ENCODE measurements at places on chromosomes 16 and 17. TPM values are rescaled to one million over a fixed set of nuclear protein-coding genes. Genes with fewer than 3 reads are reported as not detected.

GRCh38 chr16:88634141-88634993 lies 4.0 kb upstream of the IL17C start:
- H3K27me3 ChIP-seq, result no peaks in the 10 kb centered on the region
- H3K4me3 ChIP-seq, result peak overlapping the region; percentile 24
- H3K36me3 ChIP-seq, result no peaks in the 10 kb centered on the region
- H3K4me1 ChIP-seq, result no peaks in the 10 kb centered on the region
- H3K27ac ChIP-seq, result no peak overlapping the region

GRCh38 chr17:13749891-13750235 lies 148.1 kb upstream of the HS3ST3A1 start:
- H3K36me3 ChIP-seq, result no peaks in the 10 kb centered on the region
- no peaks in the 10 kb centered on the region for H3K4me1 ChIP-seq

The SPATA22 gene
- polyA plus RNA-seq, result 368 TPM

- no peaks in the 10 kb centered on the region for H3K4me1 ChIP-seq
- no peak for DNase-seq
- H3K36me3 ChIP-seq, result no peaks in the 10 kb centered on the region
Observed at GRCh38 chr16:73996624-73997339, 299.8 kb upstream of the PSMD7 start.

The TP53TG3B gene
- polyA plus RNA-seq, result 24.1 TPM

DNA sequence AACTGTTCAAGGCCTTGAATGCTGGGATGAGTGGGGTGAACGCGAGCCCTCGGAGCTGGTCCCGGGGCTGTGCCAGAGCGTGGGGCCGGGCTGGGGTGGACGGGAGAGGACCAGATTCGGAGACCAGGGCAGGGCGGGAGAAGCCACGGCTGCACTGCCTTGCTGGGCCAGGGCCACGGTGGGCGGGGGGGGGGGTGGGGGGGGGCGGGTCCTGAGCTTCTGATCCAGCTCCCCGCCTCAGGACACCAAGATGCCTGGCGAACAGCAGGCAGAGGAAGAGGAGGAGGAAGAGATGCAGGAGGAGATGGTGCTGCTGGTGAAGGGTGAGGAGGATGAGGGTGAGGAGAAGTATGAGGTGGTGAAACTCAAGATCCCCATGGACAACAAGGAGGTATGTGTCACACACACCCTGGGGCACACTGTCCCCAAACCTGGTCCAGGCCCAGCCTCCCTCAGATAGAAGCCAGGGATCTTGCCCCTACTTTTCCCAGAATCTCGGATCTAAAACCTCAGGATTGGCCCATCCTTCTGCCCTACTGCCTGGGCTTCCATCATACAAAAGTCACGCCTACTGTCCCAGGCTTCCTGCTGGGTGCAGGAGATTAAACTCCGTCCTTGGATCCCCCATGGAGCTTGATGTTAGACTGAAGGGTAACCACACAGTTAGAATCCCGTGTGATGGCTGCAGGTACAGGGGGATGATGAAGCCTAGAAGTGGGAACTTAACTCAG lies 563 bp downstream of the ZNF771 start:
- H3K4me3 ChIP-seq, result peak overlapping the region; percentile 72
- H3K27me3 ChIP-seq, result no peaks in the 10 kb centered on the region
- peak overlapping the region; percentile 85 for H3K27ac ChIP-seq
- H3K4me1 ChIP-seq, result peaks cover 25% of the 10 kb centered on the region
- no peaks in the 10 kb centered on the region for H3K36me3 ChIP-seq
- no peak for DNase-seq

GRCh38 chr16:79217375-79218011 lies 383.0 kb downstream of the MAF start:
- no peak overlapping the region for H3K27ac ChIP-seq
- H3K4me1 ChIP-seq, result peaks cover 12% of the 10 kb centered on the region
- H3K27me3 ChIP-seq, result no peaks in the 10 kb centered on the region
- no peak for DNase-seq
- no peaks in the 10 kb centered on the region for H3K36me3 ChIP-seq

DNA sequence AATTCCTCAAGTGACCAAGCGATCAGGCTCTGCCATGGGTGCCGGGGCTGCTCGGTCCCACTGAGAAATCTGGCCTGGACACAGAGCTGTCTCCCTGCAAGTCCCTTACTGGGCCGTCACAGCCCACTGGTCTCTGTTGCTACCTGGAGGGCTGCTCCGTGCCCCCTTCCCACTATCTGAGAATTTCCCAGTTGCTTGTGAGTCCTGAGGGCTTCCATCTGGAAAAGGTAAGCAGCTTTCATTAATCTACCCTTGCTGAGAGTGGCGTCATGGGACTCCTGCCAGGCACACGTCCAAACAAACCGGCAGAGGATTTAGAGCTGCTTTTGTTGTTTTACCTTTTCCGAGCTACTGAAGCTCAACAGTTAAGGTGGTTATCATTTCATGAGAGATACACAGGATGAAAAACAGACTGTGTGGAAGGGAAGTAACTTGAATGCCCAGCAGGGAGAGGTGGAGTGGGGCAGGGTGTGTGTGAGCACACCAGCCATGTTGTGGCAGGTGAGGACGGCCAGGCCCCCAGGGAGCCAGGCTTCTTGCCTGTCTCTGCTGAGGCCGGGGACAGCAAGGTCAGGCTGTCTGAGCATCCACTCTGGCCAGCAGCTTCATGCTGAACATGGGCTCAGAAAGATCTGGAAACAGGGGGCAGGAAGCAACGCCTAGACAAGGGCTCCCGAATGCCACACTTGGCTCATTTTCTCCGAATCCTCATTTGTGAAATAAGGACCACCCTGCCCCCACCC lies 50.6 kb downstream of the GTF3C1 start:
- H3K27me3 ChIP-seq, result no peaks in the 10 kb centered on the region
- no peaks in the 10 kb centered on the region for H3K36me3 ChIP-seq
- DNase-seq, result no peak
- no peak overlapping the region for H3K4me3 ChIP-seq

The CSF3 gene
- 0.80 TPM for polyA plus RNA-seq

The ZFPM1 gene
- polyA plus RNA-seq, result 12.8 TPM

The PIK3R5 gene
- 6.1 TPM for polyA plus RNA-seq

DNA sequence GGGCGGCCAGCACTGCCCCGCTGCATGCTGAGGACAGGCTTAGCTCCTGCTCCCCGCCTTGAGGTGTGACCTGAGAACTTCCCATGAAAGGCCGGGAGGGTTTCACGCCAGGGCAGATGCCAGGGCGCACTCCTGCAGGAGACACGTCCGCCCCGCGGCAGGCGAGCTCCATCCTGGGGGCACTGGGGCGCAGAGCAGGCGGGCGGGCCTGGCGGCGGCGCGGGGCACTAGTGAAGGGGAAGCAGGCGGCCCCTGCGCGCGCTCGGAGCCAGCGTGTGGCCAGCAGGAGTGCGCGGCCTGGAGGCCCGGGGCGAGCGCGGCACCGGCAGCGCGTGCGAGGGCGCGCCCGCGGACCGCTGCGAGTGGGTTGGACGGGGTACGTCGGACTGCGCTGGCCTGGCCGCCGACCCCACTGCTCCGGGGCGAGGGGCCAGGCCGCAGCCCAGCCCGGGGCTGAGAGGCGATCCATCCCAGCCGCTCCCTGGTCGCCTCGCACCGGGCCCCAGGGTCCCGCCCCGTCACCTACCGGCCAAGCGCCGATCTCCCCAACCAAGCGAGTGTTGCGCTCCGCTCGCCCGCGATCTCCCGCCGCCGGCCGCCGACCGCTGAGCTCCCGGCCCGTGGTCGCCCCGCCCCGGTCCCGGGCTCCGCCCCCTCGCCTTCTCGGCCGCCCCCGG lies at the start of gene MAP3K14:
Gene MAP3K14 (minus strand): TSS at position 587 of the 677 bp plus-strand sequence. CDS start 26,275 bp downstream, outside the sequence.
- H3K4me1 ChIP-seq, result peaks cover 44% of the 10 kb centered on the region
- H3K4me3 ChIP-seq, result peak within 1 kb of the TSS; percentile 78
- no peaks in the 10 kb centered on the region for H3K27me3 ChIP-seq
- peak within 1 kb of the TSS; percentile 96 for H3K27ac ChIP-seq
- DNase-seq, result peak; percentile 68

The FAM20A gene
- 70.5 TPM for polyA plus RNA-seq

The MYO15A gene
- polyA plus RNA-seq, result 21.7 TPM

DNA sequence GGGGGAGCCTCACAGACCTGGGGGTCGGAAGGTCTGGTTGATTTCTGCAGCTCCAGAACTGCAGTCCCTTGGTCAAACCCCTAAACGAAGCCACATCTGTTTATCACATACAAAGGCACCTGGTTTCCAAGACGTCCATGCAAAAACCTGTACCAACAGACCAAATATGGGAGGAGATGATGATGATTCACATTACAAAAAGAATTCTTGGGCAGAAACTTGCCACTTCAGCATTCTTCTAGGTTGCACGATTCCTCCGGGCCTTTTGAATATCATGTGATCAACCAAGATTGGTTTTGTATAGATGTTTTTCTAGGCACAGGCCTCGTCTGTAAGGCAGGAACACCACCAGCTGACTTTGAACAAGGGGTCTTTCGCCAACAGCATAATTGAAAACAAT lies 466.3 kb downstream of the SOX9 start:
- peaks cover 4% of the 10 kb centered on the region for H3K4me1 ChIP-seq
- no peaks in the 10 kb centered on the region for H3K36me3 ChIP-seq
- DNase-seq, result no peak

GRCh38 chr17:38572669-38573365 lies 32.9 kb downstream of the SRCIN1 start:
- DNase-seq, result peak; percentile 26
- H3K4me3 ChIP-seq, result peak overlapping the region; percentile 33
- no peak overlapping the region for H3K27ac ChIP-seq
- peaks cover 7% of the 10 kb centered on the region for H3K4me1 ChIP-seq
- H3K27me3 ChIP-seq, result no peaks in the 10 kb centered on the region

The SNN gene
- 10.1 TPM for polyA plus RNA-seq

- no peaks in the 10 kb centered on the region for H3K36me3 ChIP-seq
- peak; percentile 82 for DNase-seq
- no peaks in the 10 kb centered on the region for H3K27me3 ChIP-seq
Observed at GRCh38 chr16:69927056-69927757, 23.9 kb upstream of the CLEC18A start.

Data from testis (tissue), 5 donors.